ENCODE measurements at places on chromosomes 7 and 10.

DNA sequence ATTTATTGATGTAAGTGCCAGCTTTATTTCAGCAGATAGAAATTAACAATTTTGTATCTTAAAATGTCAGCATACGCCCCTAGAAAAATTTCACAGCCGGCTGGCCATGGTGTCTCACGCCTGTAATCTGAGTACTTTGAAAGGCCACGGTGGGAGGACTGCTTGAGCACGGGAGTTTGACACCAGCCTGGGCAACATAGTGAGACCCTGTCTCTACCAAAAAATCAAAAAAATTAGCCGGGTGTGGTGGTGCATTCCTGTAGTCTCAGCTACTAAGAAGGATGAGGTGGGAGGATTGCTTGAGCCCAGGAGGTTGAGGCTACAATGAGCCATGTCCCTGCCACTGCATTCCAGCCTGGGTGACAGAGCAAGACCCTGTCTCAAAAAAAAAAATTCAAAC lies 14.1 kb downstream of the GTF2I start:
- DNase-seq: no peak

GRCh38 chr7:66188645-66189044 lies 16.5 kb upstream of the TPST1 start:
- no peak for DNase-seq

DNA sequence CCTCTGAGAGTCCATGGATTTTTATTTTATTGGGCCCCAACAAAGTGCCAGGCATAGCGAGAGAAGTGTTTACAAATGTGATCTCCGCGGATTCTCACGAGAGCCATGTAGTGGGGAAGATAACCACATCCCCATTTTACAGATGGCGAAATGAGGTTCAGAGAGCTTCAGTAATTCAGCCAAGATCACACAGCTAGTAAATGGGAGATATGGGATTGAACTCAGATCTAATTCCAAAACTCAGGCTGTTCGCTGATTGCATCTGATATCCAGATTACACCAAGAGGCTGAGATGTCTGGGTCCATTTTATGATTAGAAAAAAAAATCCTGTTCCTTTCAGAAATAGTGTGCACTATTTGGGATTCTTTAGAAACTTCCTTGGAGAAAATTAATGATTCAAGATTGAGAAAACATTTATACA lies 1.3 kb downstream of the FAS start:
- no peak for DNase-seq

- no peak for DNase-seq
Measured at GRCh38 chr10:66463611-66464010, 462.2 kb upstream of the LRRTM3 start.

GRCh38 chr10:130933008-130933390 lies 378.5 kb downstream of the TCERG1L start:
- DNase-seq: no peak

DNA sequence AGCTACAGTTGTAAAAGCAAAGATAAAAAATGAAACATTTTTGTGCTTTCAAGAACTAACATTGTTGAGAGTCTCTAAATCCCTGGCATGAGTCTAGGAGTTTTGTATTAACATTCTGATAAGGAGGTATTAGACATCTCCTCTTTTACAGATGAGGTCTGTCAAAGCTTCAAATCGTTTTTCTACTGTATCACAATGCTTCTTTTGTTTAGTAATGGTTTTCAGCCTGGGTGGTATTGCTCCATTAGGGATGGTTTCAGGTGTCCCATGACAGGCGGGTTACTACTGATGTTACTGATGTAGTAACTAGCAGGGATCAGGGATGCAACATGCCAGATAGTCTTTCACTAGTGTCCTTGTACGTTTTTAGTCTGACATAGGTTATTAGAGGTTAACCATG lies 27.4 kb downstream of the STAM start:
- DNase-seq: no peak

- no peak for DNase-seq
Measured at GRCh38 chr10:97047788-97048187, 138.0 kb downstream of the SLIT1 start.

DNA sequence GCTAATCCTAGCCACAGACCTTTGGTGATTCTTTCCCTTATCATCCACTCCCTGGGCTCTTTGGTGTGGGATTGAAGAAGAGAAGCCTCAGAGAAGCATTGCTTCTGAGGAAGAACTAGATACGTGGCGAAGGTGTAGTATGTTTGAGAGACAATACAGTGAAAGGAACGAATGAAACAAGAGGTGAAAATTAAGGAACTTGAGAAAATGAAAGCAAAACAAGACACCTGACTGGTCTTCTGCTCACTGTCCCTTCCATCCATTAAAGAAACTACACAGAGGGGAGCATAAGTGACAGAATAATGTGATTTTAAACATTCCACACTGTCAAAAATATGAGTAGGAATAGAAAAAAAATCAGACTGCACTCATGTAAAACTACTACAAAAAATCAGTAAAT lies 219.6 kb upstream of the NPSR1 start:
- no peak for DNase-seq

DNA sequence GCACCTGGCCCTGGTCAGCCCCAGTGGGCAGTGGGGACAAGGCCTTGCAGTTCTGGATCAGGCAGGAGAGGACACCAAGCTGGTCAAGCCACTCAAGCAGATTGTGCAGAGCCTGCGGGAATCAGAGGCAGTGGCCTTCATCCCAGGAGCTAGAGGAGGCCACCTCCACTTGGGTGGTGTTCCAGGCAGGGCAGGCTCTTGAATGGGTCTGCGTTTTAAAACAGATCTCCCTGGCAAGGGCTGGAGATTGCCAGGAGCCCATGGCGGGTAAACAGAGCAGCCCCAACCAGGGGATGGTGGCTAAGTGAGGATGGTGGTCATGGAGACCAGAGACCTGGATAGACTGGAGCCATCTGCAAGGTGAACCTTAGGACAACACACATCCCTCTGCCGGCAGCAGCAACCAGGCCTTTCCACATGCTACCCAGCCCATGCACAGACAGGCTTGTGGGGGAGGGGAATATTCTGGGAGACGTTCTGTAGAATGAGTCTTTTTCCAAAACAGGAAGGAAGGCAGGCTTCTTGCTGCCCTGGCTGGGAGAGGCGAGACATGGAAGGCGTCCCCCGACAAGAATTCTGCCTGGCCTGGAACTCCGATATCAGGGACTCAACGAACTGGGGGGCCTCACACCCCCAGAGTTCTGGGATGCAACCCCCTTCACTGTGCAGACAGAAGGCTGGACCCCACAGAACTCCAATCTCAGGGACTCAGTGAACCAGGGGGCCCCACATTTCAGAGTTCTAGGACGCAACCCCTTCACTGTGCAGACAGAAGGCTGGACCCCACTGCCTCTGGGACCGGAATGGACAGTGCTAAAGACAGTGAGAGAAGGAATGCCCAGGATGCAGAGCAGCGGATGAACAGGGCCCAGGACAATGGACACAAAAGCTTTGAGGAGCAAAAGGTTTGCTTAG lies 264.8 kb downstream of the PTPRN2 start:
- DNase-seq: no peak

All from stimulated activated CD8-positive, alpha-beta memory T cell treated with anti-CD3 and anti-CD28 coated beads, Interleukin-4, amount 100 ng/mL, for 4 hours (primary cell).